ENCODE measurements at places on chromosomes 2 and 18. TPM values are rescaled to one million over a fixed set of nuclear protein-coding genes. Genes with fewer than 3 reads are reported as not detected.

DNA sequence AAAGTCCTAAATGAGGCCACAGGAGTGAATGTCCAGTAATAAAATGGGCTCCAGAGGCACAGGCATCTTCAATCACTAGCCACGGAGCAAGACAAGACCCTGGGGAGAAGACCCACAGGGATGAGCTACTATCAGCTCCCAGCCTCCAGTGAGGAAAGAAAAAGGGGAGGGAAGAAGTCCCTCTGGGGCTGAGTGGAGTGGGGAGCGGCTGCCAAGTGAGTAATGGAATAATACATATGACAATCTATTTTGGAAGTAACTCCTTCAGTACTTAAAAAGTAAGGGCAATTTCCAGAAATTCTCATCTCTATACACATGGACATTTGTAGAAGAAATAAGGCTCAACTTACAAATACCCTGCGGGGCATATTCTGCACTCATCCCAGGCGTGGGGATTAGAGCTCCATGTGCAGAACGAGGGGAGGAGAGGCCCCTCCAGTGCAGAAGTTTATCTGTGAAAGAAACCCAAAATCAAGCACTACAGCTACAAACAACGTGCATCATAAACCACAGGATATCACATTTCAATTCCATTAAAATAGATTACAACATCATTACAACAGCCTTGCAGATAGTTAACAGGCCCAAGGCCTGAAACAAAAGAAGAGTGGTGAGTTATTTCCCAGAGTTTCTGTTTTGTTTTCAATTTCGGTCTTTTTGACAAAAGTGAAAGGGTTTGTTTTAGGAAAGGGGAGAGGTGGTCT lies 84.9 kb downstream of the BCL11A start:
- no peak for DNase-seq

GRCh38 chr2:109378682-109379081 lies 235.1 kb downstream of the SEPTIN10 start:
- DNase-seq = peak; percentile 17

DNA sequence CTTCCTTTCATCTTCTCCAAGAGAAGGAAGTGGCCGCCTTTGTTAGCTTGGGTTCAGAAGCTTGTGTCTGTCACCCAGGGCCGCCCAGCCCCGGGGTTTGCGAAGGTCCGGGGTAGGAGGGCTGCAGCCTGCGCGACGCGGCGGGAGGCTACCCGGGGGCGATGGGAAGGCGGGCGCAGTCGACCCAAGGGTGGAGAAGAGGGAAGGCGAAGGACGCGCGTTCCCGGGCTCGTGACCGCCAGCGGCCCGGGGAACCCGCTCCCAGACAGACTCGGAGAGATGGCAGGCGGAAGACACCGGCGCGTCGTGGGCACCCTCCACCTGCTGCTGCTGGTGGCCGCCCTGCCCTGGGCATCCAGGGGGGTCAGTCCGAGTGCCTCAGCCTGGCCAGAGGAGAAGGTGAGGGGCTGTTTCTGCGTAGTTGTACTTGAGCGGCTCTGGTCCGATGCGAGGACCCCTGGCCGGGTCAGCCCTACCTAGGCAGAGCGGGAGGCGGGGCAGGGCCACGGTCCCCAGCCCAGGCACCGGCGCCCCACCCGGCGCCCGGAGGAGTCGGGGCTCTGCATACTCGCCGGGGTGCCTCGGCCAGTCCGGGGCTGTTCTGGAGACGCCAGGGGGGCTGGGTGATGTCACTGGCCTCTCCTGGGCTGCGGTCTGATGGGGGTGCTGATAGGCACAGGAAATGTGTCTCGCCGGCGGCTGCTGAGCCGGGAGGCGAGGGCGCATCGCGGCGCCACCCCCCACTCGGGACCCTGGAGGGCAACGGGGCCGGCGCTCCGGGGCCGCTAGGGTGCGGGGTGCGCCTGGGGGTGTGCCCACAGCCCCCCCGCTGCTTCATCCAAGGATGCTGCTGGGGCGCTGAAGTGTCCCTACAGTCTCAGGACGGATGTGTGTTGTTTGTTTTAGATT lies at the start of gene QPCT:
Gene QPCT, plus strand, starts transcription at position 178 of the 909 bp plus-strand sequence. Its CDS starts 102 bp downstream, at position 280.
- peak; percentile 49 for DNase-seq

SERPINB10 gene
- total RNA-seq = not detected

- DNase-seq = no peak
These were observed 1231.7 kb upstream of the ZEB2 start for GRCh38 chr2:145751629-145752028.

DGKD gene
- 15.9 TPM for total RNA-seq

ORC4 gene
- total RNA-seq = 57.3 TPM

GRCh38 chr2:124048102-124048501 lies 23.0 kb downstream of the CNTNAP5 start:
- no peak for DNase-seq

DNA sequence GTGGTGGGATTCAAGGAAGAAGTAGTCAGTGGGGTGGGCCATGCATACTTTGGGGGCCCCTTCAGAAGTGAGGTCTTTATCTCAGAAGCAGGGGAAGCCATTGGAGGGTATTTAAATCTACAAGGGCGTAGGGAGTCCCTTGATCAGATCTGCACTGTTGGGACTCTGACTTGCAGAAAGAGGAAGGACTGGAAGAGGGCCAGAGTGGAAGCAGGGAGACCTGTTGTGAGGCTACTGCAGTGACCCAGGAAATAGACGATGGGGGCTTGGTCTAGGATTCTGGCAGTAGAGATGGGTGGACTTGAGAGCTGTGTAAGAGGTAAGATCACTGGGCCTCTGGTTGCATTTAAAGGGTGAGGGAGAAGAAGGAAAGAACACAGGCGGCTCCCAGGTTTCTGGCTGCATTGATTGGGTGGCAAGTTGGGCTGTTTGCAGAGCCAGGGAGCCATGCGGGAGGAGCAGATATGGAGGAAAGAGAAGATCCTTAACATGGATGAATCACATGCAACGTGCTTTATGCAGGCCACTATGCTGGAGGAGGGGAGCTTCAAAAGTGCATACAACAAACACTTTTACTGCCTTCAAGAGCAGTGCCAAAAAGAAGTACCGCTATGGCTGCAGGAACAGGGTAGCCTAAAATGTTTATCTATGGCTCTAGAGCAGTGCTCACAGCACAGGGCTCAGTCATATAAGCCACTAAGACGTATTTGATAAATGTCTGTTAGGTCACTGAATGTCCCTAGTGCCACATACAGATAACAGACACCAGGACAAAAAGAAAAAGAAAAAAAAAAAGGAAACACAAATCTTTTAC lies 2.3 kb downstream of the SFXN5 start:
- no peak for DNase-seq

DNA sequence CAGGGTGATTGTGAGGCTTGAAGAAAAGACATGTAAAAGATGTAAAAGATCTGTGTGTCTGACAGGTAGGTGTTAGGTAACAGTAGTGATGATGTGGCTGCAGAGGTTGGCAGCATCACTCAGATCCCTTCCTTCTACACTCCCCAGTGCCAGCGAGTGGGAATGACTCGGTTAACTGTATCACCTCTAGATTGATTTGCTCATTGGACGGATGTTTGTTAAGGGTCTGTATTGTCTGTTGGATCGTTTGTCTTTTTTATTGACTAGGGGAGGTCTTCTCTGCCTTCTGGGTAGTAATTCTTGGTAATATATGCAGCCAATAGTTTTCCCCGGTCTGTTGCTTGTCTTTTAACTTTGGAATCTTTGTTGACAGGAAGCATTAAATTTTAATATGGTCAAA lies 44.8 kb upstream of the CNGA3 start:
- DNase-seq = no peak

APCDD1 gene
- total RNA-seq = 40.2 TPM

GAL3ST2 gene
- total RNA-seq = not detected

DNA sequence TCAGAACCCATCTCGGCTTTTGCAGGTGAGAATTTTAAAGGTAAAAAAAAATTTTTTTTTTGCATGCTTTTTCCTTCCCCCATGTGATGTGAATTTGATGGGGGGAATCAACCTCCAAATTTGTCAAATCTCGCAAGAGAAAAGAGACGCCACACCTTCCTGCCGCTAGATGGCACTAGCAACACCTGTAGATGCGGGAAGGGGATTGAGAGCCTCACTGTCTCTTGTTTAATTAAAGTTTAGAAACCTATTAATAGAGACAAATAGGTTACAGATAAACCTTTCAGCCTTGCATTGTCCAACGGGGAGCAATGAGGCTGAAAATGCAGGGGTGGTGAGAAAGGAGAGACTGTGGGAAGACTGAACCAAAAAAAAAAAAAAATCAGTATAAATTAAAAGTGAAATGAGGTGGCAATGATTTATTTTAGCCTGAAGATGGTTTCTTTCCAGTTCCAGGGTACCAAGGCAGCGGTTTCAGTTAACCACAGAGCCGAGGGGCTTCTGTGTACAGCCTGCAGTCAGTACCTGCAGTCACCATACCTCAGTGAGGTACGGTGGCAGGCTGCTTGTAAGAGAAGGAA lies 84.6 kb downstream of the NRP2 start:
- peak; percentile 50 for DNase-seq

GRCh38 chr2:12636837-12637581 lies 79.7 kb upstream of the TRIB2 start:
- DNase-seq = no peak

- no peak for DNase-seq
These were observed 8.9 kb upstream of the ANKRD29 start for GRCh38 chr18:23671564-23671963.

DNA sequence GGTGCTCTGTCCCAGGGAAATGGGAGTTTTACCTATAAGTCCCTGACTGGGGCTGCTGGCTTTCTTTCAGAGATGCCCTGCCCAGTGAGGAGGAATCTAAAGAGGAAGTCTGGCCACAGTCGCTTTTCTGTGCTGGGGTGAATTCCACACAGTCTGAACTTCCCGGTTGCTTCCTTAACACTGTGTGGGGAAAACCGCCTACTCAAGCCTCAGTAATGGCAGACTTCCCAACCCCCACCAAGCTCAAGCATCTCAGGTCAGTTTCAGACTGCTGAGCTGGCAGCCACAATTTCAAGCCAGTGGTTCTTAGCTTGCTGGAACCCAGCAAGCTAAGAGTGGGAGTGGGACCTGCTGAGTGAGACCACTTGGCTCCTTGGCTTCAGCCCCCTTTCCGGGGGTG lies 54.9 kb downstream of the NUP35 start:
- DNase-seq = no peak

CYP27C1 gene
- 0.59 TPM for total RNA-seq

DNA sequence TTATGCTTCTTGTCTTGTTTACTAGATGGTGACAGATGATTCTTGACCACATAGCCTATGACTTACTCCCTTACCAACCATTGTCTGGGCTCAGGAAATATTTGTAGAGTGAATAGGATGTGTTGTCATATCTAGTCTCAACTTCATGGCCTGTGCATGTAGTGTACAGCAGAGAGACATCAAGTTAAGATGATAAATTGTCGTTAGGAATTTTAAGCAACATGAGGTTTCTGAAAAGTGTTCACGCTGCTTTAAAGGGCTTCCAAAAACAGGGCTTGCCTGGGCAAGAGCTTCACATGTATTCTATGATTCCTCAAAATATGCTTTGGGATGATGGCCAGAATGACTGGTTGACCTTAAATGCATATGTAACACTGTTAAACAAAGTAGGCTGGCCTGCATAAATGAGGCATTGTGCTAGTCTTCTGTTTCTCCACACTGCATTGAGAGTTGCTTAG lies 424.0 kb downstream of the RND3 start:
- no peak for DNase-seq

- no peak for DNase-seq
These were observed 363.8 kb downstream of the LRP1B start for GRCh38 chr2:141767051-141767450.

DNA sequence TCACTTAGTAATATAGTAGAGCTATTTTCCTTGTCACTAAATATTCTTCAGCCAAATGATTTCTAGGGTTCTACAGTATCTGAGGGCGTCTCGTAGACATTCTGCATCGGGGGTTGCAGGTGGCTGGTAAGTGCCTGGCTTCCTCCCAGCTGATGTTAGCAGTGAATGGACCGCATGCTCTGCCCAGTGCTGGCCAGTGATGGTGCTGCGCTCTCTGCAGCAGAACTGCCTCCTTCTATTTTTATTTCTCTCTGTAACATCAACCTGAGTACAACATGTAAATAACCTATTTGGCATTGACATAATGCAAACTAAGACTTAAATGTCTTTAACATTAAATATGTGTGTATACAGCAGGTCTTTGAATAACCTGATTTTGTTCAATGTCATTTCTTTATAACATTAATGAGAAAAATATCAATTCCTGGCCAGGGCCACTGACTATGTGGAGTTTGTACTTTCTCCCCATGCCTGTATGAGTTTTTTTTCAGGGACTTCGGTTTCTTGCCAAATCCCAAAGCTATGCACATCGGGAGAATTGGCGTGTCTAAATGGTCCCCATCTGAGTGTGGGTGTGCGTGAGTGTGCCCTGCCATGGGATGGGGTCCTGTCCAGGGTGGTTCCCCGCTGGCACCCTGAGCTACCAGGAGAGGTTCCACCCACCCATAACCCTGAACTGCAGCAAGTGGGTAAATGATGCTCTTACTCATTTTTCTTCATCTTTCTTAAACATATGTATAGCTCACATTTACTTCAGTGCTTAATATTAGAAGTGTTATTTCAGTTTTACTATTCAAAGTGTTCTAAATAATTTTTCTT lies 278.2 kb upstream of the EPAS1 start:
- peak; percentile 21 for DNase-seq

- DNase-seq = peak; percentile 57
These were observed 65.2 kb upstream of the SALL3 start for GRCh38 chr18:78914249-78914935.

GRCh38 chr2:179096090-179096489 lies 46.2 kb upstream of the CCDC141 start:
- no peak for DNase-seq

DNA sequence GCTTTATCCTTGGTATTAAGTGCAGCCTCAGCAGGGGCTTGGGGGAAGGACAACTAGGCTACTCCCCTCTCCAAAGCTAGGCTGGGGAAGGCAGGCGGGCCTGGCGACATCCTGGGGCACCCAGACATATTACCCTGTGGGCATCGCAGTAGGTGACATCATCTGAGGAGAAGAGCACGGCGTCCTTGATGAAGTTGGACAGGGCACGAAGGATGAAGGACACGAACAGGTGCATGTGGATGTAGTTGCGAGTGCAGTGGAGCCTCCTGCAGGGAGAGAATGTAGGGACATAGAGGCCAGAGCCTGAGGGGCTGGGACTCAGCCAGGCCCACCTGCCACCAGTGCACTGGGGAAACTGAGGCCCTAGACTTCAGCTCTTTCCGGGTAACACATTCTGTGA lies 32.3 kb downstream of the TMEM37 start:
- DNase-seq = no peak

DNA sequence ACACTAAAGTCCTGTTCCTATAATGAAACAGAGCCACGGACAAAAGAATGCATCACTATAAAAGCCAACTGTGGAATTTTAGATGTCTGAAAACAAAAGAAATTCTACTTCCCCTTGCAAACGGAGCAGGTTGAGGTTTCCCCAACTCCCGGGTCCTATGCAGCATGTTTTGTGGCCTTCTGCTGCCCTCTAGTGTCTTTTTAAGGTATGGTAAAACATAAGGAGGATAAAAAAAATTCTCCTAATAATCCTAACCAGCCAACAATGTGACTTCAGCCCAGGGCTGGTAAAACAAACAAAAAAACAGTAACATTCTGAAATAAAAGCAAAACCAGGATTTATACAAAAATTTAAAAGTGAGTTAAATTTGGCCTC lies 539.5 kb downstream of the NRXN1 start:
- DNase-seq = peak; percentile 42

NLRC4 gene
- 0.10 TPM for total RNA-seq

Measured in H7 (cell line).